ENCODE measurements at places on chromosomes 3 and 15.

DNA sequence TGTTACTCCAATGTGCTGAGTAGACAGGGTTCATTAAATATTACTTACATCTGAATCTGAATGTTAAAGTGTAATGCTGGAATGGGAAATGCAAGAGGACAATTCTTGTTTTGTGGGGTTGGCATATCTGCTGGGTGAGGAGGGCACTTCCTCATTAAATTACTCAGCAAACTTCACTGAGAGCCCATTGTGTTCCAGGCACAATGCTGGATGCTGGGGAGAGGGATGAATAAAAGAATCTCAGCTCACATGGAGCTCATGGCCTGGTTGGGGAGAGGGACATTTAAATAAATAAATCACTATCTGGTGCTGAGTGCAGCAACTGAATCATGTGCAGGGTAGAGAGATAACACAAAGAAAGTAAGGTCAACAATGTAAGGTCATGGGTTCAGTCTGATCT, 199.2 kb upstream of the CFAP20DC start:
- no peak for DNase-seq

- peak; percentile 65 for DNase-seq
Observed at GRCh38 chr3:160210799-160211221, 14.4 kb upstream of the C3orf80 start.

DNA sequence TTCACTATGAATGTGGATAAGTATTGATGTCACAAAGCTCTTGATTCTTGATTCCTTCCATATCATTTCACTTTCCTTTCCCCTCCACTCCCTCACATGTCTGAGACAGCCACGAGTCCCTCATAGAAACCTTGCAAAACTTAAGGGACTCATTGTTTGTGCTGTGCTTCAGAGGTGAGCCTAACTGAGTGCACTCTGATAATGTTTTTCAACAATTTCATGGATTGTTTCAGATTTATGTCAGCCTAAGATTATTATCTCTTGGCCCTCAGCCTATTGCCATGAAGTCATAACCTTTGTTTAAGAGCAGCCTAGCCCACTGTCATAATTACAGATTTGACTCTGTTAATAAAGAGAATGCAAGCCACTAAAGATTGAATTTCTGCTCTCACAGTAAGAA, 363.6 kb downstream of the MECOM start:
- DNase-seq, result no peak

- no peak for DNase-seq
Observed at GRCh38 chr3:188150982-188151381, 3.0 kb upstream of the LPP start.

GRCh38 chr15:37100966-37101215, 542 bp upstream of the MEIS2 start:
- DNase-seq, result no peak

- no peak for DNase-seq
Observed at GRCh38 chr3:67661089-67661488, 6.7 kb upstream of the SUCLG2 start.

GRCh38 chr3:21754839-21755238, 3.8 kb upstream of the ZNF385D start:
- DNase-seq, result no peak

DNA sequence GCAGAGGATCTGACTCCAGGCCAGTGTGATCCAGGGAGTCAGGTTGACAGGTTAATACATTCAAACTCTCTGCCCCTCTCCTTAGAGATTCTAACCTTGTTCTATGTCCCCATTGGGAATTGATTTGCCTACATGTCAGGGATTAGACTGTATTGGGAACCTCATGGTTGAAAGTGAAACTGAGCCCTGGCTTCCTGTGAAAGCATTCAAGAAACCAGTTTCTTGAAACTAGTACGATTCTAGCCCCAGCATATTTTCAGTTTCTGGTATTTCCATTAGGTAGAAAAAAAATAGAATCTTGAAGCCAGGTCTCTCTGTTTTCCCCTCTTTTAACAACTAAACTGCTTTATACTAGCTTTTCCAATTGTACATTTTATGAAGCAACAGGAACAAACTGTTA, 140.4 kb upstream of the ABI3BP start:
- DNase-seq, result no peak

- no peak for DNase-seq
Observed at GRCh38 chr3:134928392-134928791, 133.3 kb downstream of the EPHB1 start.

DNA sequence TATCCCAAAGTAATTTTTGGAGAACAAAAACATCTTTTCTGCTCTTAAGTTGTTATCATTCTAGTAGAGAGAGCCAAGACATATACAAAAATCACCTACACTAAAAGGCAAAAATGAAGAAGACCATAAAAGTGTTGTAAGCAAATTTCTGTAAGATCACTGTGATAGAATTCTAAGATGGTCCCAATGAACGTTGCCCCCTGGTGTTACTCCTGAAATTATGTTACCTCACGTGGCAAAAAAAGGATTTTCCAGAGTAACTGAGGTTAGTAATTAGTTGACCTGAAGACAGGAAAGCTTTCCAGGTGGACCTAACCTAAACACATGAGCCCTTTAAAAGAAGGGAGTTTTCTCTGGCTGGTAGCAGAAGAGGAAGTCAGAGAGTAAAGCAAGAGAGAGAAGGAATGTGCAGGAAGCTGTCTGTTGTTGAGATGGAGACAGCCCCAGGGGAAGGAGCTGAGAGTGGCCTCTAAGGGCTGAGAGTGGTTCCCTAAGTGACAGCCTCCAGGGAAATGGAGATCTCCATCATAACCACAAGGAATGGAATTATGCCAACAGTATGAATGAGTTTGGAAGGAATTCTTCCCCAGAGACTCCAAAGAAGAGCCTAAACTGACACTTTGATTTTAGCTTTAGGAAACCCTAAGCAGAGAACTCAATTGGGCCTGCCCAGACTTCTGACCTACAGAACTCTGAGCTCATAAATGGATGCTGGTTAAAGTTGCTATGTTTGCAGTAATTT, 205.9 kb downstream of the CD47 start:
- peak; percentile 82 for DNase-seq

DNA sequence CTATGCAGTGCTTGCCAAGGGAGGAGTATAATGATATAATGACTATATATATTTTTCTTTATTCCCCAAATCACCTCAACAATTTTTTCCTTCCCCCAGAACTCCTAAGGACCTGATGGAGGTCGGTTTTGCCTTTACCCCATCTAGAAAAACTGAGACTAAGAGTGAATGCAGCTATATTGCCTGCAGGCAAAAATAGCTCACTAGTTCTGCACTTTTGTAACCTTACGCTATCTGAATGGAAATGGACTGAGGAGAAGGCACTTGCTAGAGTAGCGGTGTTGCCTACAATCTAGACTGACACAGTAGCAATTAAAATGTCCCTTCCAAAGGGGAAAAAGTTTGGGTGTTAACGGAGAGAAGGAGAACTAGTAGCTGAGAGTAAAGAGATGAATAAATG, 379.5 kb upstream of the SEMA6D start:
- no peak for DNase-seq

DNA sequence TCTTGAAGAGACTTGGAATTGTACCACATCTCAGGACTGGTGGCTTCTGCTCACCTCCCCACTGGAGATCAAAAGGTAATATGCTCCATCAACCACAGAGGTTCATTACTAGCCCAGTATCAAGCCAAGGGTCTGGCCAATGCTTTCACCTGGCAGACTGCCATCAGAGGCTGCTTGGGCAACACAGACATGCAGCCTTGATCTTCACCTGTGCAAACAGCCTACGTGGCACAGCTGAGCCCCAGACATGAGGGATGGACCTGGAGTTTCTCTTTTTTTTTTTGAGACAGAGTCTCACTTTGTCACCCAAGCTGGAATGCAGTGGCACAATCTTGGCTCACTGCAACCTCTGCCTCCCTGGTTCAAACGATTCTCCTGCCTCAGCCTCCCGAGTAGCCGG, 105.6 kb upstream of the HES1 start:
- no peak for DNase-seq

- DNase-seq, result peak; percentile 6
Observed at GRCh38 chr3:146217324-146217723, 33.6 kb downstream of the PLSCR4 start.

DNA sequence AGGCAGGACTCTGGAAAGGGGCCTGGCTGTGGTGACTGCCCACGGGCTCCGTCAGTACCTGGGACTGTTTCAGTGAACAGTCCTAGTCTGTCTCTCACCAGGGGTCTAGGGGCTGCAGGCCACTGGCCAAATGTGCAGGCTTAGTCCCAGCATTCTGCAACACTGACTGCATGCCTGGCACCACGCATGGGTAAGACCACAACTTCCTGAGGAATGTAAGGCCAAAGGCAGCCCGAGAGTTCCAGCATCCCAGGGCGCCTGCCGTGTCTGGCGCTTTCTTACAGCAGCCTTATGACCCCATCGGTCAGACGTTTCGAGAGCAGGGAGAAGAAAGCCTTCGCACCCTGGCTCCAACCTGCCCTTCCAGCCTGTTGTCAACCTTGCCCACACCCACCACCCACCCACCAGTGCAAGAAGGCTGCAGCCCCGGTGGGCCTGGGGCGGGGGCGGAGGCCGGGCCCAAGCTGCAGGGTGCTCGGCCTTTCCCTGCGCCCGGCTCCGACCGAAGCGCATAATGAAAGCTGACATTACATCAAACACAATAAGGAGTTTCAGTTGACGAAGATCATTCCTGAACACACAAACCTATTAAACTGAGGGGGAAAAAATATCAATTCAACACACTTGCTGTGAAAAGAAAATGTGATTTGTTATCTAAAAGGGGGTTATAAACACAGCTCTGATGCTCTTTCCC, 29.5 kb upstream of the TMEM115 start:
- peak; percentile 11 for DNase-seq

GRCh38 chr3:155370198-155370597, 76.7 kb upstream of the STRIT1 start:
- DNase-seq, result no peak

GRCh38 chr3:188185717-188186251, 31.8 kb downstream of the LPP start:
- no peak for DNase-seq

DNA sequence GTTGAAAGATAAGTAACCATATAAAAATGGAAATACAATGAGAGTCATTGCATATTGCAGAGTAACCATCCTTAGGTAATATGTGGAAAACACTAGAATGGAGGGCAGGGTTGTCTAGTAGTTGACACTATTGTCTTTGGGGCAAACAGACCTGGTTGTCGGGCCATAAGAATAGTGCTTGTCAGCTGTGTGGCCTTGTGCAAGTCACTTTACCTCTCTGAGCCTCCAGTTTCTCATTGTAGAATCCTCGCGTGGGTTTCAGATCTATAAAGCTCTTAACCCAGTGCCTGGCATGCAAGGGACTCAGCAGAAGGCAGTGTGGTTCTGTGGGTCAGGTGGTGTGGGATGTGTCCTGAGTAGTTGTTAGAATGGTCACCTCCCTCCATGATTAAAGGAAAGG, 32.0 kb downstream of the MRPS25 start:
- DNase-seq, result no peak

DNA sequence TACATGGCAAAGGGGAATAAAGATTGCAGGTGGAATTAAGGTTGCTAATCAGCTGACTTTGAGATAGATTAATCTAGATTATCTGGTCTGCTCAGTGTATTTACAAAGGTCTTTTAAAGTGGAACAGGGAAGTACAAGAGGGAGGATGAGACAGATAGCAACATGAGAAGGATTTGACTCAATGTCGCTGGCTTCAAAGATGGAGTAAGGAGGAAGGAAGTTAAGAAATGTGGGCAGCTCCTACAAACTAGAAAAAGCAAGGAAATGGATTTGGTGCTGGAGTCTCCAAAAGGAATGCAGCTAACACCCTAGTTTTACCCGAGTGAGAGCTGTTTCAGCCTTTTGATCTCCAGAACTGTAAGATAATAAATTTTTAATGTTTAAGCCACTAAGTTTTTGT, 180.7 kb upstream of the TTC14 start:
- DNase-seq, result no peak

DNA sequence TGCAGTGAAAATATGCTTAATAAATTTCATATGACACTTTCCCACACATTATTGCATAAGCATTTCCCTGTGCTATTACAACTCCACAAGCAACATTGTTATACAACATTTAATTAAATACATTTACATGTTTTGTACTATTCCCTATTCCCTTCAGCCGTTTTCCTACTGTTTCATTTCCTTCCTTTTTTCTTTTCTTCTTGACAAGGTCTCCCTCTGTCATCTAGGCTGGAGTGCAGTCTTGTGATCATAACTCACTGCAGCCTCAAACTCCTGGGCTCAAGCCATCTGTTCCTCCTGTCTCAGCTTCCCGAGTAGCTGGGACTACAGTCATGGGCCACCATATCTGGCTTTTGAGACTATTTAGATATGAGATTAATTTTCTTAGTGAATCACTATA, 254.7 kb downstream of the NFKBIZ start:
- DNase-seq, result no peak

DNA sequence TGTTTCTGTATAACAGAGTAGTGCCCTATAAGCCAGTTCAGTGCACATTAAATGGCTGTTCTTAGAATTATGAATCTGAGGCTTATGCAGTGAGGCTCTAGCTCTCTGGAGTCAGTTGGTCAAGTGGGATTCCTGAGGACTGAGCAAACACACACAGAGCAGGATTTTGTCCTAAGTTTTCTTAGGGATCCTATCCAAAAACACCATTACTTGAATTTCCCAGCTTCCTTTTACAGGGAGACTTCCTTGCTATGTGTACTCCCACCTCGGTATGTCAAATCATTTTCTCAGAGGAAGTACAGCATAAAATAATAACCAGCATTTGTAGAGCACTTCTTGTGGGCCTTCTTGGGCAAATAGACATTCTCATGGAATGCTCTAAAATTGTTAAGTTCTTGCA, 63.1 kb upstream of the GOLGA6B start:
- peak; percentile 54 for DNase-seq

- no peak for DNase-seq
Observed at GRCh38 chr3:188111002-188111584, 42.9 kb upstream of the LPP start.

DNA sequence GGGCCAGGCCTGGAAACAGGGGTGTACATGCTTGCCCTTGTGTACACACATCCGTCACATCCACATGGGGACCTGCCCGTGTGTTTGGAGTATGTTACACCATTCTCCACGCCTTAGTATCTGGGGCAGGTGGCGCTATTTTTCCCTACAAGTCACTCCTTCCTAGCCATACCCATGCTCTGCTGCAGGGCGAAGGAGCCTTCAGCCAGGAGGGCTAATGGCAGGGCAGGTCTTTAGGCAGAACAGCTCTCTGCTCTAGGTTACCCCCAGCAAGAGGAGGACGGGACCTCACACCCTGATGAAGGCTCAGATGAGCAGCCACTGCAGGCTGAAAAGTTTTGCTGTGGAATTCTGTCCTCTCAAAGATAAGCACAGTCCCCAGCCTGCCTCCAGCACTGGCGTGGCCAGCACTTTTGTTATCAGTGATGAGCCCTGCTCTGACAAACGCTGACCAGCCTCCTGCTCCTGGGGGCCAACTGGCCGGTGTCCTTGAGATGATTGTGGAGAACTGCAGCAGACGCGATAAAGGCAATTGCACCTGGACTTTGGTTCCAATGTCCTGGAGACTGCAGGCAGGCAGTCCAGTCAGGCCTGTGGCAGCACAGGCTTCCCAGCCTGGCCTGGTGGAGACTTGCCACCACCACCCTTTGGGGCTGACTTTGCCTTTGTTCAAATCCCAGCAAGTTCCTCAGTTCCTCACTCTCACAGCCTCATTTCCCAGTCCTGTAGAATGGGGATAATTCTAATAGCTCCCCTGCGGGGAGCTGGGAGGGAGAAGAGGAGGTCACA, 19.8 kb upstream of the PIGZ start:
- no peak for DNase-seq

- DNase-seq, result no peak
Observed at GRCh38 chr3:140580746-140581145, 97.1 kb upstream of the TRIM42 start.
